ENCODE measurements at places on chromosomes 12 and 14. TPM values are rescaled to one million over a fixed set of nuclear protein-coding genes. Genes with fewer than 3 reads are reported as not detected.

DNA sequence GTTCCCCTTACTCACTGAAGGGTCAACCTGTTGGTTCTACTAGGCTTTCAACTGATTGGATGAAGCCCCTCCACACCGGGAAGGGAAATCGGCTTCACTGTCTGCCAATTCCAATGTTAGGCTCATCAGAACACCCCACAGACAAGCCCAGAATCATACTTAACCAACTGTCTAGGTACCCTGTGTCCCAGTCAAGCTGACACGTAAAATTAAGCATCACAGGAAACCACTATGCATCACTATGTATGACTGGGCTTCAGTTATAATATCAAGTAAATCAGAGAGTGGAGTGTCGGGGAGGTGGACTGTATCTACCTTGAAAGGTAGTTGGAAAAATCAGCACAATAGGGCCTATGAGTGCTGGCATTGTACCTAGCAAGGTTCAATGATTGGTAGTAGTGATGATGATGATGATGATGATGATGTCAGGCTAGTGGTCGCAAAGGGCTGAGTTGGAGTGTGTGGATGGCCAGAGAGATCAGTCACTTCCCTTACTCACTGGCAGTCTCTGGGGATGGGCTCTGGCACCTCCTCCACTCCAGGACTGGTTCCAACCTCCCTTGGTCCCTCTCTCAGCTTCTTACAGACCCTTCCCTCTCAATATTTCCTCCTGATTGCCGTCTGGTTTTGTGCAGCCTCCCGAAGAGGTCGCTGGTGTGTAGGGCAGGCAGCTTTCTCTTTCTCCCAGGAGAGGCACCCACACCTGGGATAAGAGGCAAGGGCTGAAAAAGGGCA is 3.3 kb upstream of the ATG101 start:
- no peak for DNase-seq

Gene PRKAG1
- 27.7 TPM for total RNA-seq

DNA sequence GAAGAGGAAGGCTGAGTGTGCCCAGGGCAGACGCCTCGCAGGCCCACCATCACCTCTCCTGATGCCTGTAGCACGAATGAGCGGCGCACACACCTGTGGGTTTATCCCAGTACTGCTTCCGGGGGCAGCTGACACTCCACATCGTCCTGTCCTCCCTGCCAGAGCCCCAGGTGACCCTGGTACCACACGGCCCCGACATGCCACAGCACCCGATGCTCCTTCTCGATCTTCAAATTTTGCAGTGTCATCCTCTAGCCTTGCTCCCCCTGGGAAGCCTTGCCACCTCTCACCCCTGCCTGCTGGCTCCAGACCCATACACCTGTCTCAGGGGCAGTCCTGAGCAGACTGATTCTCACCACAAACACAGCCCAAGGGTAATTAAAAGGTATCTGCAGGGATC is 40.6 kb downstream of the ANO2 start:
- no peak for DNase-seq

Gene GLS2
- 4.4 TPM for total RNA-seq

- DNase-seq: no peak
Measured at GRCh38 chr12:85393606-85394005, 113.6 kb downstream of the ALX1 start.

Gene TEAD4
- 4.4 TPM for total RNA-seq

Gene DTX1
- 1.6 TPM for total RNA-seq

- DNase-seq: no peak
Measured at GRCh38 chr12:47769234-47770085, 3.6 kb upstream of the SLC48A1 start.

GRCh38 chr12:105319691-105320209 is 10.7 kb upstream of the C12orf75 start:
- DNase-seq: no peak

- no peak for DNase-seq
Measured at GRCh38 chr12:32365473-32366064, 33.8 kb upstream of the FGD4 start.
